ENCODE measurements at places on chromosomes 6 and 20.
A peak's percentile ranks its signal among the peaks of the same experiment; 100 is the strongest.

DNA sequence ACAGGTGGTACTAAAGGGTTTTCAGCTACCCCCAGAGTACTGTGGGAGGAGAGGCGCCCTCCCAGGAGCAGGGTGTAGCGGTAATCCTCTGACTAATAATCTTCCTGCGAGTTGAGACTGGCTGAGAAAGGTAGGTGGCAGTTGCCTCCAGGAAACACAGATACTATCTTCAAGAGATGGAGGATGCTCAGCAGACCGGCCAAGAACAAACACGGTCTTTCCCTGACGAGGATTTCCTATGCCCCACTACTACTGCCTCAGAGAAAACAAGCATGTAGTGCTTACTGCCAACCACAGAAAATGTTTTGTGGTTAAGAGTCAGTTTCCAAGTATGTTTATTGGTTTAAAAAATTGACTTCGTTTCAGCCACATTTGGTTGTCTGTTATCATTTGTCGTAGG lies 26.8 kb downstream of the C6orf89 start:
- peak; percentile 63 for DNase-seq

DNA sequence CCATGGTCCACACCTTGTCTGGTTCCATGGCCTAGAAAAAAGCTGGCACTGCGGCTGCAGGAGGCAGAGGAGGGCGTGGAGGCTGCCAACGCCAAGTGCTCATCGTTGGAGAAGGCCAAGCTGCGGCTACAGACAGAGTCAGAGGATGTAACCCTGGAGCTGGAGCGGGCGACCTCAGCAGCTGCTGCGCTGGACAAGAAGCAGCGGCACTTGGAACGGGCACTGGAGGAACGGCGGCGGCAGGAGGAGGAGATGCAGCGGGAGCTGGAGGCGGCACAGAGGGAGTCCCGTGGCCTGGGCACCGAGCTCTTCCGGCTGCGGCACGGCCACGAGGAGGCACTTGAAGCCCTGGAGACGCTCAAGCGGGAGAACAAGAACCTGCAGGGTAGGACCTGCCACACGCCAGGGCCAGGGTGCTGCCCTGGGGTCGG lies 43.4 kb downstream of the MYH7B start:
- DNase-seq: no peak

DNA sequence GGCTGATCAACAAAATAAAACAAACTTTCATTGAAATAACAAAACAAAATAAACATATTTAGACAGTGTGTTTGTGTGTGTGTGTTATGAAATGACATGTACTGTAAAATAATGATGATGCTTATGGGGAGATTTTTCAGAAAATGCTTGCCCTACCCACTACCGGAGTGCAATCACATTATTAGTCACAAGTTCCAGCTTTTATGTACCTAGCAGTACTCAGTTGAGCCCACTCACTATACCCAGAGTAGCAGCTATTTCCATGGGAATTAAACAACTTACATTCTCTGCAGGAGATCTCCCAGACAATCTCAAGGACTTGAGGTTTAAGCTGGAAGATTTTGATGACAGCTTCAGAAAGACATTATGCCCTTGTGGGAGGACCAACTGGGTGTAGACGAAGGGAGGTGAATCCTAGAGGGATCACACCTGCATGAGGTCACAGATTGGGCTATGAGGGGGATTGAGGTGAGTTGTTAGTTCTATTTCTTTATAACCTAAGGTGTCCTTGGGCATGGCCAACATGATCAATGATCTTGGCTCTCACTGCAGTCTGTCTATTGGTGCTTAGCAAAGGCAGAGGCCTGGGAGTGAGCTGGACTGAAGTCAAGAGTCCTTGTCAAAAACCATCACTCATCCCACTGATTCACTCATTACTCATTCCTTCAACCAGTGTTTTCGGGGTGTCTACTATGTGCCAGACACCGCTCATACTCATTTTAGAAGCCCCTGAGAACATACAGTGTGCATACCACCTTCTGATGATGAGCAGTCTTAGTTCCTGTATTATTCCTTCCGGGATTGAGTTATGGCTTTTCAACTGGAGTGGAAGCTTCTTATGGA lies 6.7 kb upstream of the CLIC5 start:
- no peak for DNase-seq

GRCh38 chr6:32908897-32909296 lies 31.9 kb downstream of the HLA-DMB start:
- no peak for DNase-seq

Measured in stimulated activated CD8-positive, alpha-beta memory T cell treated with anti-CD3 and anti-CD28 coated beads, Interleukin-15, amount 100 ng/mL, for 48 hours (primary cell).